CD4-positive, alpha-beta T cell treated with Interleukin-6 at 100 ng/mL for 8 hours (primary cell): ENCODE measurements at places on chromosomes 2 and 18.

- no peak for DNase-seq
Observed at GRCh38 chr18:78730546-78730945, 249.1 kb upstream of the SALL3 start.

GRCh38 chr18:48914581-48915251 is 36.0 kb downstream of the SMAD7 start:
- DNase-seq = no peak

- no peak for DNase-seq
Observed at GRCh38 chr2:121236101-121236640, 48.8 kb downstream of the TFCP2L1 start.

DNA sequence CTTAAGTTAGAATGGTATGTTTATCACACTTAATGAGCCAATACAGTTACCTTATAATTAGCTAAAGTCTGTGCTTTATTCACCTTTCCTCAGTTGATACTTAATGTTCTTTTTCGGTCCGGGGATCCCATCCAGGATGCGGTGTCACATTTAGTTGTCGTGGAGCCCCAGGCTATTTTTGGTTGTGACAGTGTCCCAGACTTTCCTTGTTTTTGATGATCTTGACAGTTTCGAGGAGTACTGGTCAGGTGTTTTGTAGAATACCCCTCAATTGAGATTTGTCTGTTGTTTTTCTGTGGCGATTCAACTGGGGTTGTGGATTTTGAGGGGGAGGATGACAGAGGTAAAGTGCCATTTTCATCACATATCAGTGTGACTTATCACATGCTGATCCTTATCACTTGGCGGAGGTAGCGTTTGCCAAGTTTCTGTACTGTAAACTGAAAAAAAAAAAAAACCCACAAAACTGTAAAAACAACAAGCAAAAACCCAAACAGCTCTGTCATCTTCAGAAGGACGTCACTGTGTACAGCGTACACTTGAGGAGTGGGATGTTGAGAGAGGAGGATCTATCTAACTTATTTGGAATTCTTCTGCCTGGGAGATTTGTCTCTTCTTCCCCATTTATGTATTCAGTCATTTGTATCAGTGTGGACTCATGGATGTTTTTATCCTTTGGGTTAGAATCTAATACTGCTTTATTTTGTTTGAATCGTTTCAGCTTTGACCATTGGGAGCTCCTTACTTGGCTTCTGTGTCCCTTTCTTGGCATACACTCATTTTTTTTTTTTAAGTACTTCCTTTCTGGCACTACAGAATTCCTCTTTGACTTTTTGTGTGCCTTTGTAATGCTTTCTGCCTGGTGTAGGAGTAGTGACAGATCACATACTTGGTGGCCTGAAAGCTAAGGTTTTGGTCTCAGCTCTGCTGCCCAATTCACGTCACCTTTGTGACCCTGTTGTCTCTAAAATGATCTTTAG is 68.1 kb downstream of the FMNL2 start:
- no peak for DNase-seq

GRCh38 chr2:209642146-209642820 is 129.3 kb upstream of the UNC80 start:
- DNase-seq = no peak

GRCh38 chr18:715626-716025 is 3.2 kb upstream of the ENOSF1 start:
- no peak for DNase-seq

DNA sequence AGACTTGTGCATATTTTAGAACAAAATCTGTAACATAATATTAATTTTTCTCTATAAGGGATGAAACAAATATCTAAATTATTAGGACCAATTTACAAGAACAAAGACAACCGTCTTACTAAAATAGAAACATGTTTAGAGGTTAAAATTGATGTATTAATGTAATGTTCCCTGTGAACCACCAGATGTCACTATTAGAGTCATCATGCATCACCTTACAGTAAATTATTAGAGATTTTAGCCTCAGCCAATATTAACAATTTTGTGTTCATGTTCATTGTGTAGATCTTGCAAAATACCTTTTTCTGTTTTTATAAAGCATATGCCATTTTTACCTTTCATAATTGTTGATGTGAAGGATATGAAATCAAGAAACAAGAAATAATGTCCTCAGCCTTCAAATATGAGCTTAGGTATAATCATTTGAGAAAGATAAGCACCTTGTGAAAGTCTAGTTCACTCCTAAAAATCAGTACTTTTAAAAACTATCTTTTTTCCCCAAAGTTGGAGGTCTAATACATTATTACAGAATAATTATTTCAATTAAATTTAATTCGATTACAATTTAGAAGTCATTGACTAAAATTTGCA is 344.3 kb upstream of the KCNH7 start:
- DNase-seq = no peak

- DNase-seq = no peak
Observed at GRCh38 chr18:67290421-67290820, 226.1 kb downstream of the DSEL start.

- no peak for DNase-seq
Observed at GRCh38 chr2:152814475-152815030, 96.1 kb downstream of the ARL6IP6 start.

GRCh38 chr2:31197669-31198068 is 19.6 kb downstream of the CAPN14 start:
- no peak for DNase-seq

DNA sequence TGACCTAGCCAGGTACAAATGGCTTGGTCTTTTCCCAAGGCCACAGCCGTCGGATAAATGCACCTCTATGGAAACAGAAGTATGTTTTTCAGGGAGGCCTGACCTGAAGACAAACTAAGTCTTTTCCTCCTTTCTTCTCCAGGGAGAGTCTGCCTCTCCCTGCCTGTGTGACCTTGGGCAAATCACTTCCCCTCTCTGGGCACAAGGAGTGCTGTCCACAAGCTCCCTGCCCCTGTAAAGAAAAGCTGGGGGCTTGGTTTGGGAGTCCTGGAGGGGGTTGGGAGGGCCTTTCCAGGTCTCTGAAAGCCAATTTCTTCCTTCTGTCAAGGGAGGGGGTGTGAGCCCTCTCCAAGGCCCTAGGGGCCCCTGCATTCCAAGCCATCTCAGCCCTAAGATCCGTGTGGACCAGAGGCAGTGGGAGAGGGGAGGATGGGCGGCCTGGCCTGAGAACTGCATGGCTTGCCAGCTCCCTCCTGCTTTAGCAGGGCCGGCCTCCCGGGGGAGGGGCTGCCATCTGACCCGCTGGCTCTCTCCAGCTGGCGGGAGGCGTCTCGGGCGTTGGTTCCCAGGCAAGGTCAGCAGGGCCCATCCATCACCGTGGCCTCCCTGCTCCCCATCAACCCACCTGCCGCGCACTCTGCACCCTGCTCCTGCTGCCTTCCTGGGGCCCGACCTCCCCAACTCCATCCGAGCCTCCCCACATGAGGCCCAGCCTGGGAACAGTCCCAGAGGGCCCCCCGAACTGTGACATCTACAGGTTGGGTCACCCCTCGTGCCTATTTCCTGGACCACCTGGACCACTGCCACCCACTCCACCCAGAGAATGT is 61.4 kb downstream of the SMAD7 start:
- DNase-seq = no peak

DNA sequence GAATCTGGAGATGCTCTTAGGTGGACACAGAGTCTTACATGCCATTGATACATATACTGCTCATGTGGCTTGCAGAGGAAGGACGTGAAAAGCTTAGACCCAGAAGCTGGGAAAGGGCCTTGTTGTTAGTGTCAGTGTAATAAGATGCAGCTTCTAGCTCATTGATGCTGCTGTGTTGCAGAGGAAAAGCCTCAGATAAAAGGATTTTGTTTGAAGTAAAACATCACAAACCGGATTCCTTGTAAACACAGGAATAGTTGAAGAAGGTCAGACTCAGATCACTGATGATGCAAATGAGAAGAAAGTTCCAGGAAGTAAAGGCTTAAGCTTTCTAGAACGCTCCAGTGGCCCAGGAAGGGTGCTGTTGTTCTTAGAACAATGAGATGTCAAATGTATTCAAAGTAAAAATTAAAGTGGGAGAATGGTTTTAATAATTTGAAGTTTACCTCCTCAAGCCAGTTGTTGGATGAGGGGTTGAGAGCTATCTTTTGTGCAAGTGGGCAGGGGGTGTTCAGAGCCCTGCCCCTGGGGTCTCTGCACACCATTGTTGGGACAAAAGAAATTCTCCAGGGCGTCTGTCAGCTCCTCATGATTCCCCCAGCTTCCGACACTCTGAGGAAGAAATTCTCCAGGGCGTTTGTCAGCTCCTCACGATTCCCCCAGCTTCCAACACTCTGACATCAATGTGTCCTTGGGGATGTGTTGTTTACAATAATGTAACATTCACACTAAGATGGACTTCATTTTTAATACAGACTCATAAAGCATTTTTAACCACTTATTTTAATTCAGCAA is 61.3 kb upstream of the CHMP1B start:
- DNase-seq = no peak

DNA sequence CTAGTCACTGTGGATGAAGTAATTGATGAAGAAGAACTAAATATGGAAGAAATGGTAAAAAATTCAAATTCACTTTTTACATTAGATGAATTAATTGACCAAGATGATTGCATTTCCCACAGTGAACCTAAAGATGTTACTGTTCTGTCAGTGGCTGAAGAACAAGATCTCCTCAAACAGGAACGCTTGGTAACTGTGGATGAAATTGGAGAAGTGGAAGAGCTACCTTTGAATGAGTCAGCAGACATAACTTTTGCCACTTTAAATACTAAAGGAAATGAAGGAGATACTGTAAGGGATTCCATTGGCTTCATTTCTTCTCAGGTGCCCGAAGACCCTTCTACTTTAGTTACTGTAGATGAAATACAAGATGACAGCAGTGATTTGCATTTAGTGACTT is 26.6 kb upstream of the DYSF start:
- no peak for DNase-seq

GRCh38 chr2:166017208-166017607 is 63.6 kb upstream of the TTC21B start:
- no peak for DNase-seq

GRCh38 chr18:79520478-79521390 is 125.0 kb downstream of the NFATC1 start:
- no peak for DNase-seq

DNA sequence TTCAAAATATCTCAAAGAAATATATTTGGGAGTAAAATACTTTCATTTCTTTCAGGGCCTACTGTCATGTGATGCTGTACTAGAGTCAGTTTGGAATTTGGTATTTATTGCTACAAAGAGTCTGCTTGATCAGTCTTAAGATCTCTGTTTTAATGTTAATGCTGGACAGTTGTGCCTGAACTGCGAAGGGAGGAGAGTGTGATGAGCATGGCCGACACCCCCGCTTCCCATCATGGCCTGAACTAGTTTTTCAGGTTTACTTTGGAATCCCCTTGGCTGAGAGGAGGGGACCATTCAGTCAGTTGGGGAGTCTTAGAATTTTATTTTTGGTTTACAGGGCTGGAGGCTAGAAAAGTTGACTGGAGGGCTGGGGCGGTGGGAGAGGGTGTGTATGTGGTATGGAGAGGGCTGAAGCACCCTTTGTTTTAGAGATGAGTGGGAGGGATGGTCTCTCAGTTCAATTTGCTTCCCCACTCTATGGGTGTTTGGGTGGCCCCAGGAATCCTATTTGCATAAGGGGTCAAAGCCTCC is 20.9 kb upstream of the TEX44 start:
- DNase-seq = no peak

- DNase-seq = no peak
Observed at GRCh38 chr2:159108181-159108893, 139.9 kb downstream of the TANC1 start.

- DNase-seq = no peak
Observed at GRCh38 chr2:26696351-26696816, 3.9 kb downstream of the KCNK3 start.

GRCh38 chr2:54720563-54720962 is 2.9 kb upstream of the EML6 start:
- DNase-seq = no peak

DNA sequence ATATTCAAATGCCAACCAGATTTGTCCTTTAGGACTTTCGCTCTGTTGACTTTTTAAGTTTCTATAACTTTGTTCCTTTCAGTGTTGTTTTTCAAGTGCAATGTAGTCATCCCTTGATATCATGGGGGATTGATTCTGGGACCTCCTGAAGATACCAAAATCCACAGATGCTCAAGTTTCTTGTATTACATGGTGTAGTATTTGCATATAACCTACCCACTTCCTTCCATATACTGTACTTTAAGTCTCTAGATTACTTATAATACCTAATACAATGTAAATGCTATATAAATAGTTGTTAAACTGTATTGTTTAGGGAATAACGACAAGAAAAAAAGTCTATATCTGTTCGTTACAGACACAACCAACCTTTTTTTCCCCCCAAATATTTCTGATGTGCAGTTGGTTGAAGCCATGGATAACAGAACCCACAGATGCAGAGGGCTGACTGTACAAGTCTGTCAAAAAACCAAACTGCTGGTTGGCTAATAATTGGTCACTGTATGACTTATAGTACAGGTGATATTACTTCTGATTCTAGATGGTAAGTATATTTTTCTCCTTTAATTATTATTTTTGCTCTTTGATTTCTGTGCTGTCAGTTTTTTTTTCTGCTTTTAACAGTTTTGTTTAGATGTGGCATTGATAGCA is 201.7 kb upstream of the STON1 start:
- no peak for DNase-seq

GRCh38 chr2:235143789-235144188 is 192.0 kb downstream of the SH3BP4 start:
- no peak for DNase-seq

GRCh38 chr2:144443837-144444817 is 75.8 kb downstream of the ZEB2 start:
- no peak for DNase-seq

- DNase-seq = no peak
Observed at GRCh38 chr2:3482363-3482821, 36.9 kb downstream of the ADI1 start.

DNA sequence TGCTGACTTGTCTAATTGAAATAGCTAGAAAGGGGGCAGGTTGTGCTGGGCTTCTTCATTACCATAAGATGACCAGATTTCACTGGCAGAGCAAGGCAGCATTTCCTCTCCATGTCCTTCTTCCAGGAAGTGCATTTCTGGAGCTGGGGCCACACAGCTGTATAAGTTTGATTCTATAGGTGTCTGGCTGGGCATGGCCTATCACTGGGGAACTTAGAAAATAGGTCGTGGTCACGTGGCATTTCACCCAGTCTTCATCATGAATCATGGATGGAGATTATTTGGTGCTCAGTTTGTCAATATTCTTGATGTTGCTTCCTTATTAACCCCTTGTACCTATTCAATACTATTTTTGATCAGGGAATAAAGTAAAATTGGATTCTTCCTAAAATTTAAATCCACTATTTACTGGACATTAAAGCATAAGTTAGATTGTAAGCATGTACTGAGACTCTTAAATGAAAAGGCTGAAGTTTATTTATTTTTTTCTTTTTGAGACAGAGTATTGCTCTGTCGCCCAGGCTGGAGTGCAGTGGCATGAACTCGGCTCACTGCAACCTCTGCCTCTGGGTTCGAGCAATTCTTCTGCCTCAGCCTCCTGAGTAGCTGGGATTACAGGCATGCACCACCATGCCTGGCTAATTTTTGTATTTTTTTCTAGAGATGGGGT is 49.5 kb upstream of the TMEM87B start:
- DNase-seq = no peak

GRCh38 chr2:79935771-79936657 is 368.5 kb downstream of the LRRTM1 start:
- no peak for DNase-seq

- DNase-seq = no peak
Observed at GRCh38 chr2:146135245-146135644, 1615.3 kb upstream of the ZEB2 start.
